ENCODE measurements at places on chromosomes 3 and 15.

GRCh38 chr3:81985996-81986723 lies 224.7 kb upstream of the GBE1 start:
- DNase-seq = peak; percentile 2

DNA sequence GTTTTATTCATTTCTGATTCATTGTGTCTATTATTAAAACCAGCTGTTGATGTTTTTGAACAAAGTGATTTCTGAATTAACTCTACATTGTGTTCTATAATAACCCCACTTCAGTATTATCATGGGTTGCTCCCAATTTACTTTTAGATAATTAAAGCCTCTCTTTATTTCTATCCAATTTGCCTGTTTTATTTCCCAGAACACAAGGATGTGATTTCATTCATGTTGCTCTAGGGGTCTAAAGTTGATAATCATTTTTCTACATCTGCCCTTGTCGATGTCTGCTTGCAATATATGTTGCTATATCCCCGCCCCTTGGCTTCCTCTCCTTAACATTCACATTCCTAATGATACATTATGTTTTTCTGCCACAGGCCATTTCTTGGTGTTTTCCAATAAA lies 747.3 kb downstream of the CADM2 start:
- DNase-seq = no peak

- DNase-seq = no peak
Measured at GRCh38 chr3:31947162-31947561, 33.9 kb downstream of the OSBPL10 start.

DNA sequence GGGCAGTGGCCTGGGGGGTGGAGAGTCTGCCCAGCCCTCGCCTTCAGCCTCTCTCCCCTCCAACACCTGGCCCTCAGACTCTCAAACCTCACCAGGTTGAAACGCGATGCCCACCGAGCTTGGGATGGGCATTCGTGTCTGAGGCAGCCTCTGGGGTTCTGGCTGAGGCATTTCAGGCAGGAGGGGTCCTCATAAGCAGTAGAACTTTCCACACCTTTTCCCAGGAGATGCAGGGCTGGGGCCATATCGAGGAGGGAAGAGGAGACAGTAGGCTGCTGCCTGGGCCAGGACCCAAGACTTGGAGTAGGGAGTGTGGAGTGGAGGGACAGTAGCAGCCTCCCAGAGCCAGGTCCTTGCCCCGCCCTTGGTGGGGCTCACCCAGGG lies 24.6 kb downstream of the ACAA1 start:
- no peak for DNase-seq

DNA sequence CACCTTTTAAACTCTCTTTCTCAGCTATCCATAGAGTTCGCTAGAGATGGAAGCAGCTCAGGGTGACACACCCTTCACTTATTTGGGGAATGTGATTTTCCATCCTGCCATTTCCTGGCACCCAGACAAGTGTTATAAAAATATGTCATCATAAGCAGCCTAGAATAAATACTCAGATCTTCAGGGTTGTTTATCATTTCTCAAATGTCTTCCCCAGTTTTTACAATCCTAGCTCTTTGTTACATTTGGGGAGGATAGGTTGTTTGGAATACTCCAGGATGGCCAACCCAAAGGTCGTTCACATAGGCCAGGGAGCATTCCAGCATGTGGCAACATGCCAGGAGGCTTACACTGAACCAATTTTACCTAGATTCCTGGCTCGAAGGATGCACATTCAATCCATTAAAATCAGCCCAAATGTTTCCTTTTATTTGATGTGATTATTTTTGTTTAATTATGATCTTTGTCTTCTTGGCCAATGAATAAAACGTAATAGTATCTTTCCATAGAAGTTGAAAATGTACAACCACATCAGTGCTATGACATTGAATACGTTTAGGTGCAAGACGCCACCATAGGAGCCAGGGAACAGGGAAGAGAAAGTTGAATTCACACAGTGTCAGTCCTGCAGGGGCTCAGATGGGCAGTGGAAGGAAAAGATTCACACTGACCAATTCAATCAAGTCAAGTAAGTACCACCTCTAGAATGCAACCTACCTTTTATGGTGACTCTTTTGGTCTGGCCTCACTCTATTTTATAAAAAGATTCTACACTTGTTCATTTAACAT lies 537.7 kb upstream of the MDFIC2 start:
- peak; percentile 37 for DNase-seq

- DNase-seq = no peak
Measured at GRCh38 chr3:140753865-140754754, 76.2 kb downstream of the TRIM42 start.

DNA sequence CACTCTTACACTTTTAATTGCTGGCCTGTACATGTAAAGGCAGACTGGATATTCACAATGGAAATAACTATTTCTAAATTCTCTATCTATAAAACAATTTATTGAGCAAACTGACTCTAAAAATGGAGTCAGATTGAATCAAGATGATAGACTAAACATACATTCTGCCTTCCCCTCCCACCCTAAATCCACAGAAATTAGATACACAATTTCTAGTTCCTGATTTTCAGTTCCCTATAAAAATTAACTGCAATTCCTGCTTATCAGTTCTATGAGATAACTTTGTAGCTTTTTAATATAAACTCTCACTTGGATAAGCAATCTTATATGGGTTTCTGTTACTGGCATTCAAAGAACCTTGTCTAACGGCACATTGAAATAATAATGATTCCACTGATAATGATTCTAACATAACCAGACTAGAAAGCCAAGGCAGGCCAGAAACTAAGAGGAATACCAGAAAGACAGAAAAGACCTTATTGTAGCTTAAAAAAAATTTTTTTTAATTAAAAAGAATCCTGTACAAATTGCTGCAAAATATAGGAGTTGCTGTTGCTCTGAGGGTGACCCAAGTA lies 33.1 kb downstream of the TBC1D5 start:
- no peak for DNase-seq

- DNase-seq = no peak
Measured at GRCh38 chr3:52800079-52800478, 5.5 kb downstream of the ITIH3 start.

DNA sequence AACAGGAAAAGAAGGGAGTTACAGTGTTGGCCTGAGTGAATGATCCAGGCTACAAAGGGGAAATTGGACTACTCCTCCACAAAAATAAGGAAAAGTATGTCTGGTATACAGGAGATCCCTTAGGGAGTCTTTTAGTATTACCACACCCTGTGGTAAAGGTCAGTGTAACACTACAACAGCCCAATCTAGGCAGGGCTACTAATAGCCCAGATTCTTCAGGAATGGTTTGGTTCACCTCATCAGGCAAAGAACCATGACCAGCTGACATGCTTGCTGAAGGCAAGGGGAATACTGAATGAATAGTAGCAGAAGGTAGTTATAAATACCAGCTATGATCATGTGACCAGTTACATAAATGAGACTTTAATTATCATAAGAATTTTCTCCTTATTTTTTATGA lies 372.6 kb upstream of the ATP11B start:
- DNase-seq = no peak

DNA sequence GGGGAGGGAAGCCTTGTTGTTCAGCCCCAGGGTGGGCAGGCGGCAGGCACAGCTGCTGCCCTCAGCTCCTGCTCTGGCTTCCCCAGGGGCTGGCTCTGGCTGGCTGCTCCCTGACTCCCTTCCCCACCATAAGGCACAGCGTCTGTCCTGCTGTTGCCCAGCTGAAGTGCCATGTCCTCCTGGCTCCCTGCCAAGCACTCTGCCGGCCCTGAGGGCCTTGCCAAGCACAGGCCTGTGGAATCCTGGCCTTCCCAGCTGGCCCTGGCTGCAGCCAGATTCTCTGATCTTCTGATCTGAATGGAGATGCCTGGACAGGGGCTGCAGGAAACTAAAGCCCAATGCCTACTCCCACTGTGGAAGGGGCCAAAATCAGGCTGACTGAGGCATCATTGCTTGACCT lies 1.1 kb downstream of the IQCF6 start:
- DNase-seq = no peak

- no peak for DNase-seq
Measured at GRCh38 chr3:32184187-32184730, 54.2 kb upstream of the CMTM8 start.

- no peak for DNase-seq
Measured at GRCh38 chr3:195063581-195064193, 207.3 kb downstream of the XXYLT1 start.

DNA sequence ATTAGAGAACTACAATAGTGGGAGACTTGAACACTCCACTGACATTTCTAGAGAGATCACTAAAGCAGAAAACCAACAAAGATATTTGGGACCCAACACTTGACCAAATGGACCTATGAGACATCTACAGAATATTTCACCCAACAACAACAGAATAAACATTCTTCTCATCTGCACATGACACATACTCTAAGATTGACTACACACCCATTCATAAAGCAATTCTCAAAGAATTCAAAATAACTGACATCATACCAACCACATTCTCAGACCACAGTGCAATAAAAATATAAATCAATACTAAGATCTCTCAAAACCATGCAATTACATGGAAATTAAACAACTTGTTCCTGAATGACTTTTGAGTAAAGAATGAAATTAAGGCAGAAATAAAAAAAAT lies 473.7 kb downstream of the LPP start:
- no peak for DNase-seq

GRCh38 chr3:159779883-159780282 lies 208.8 kb upstream of the IL12A start:
- DNase-seq = no peak

DNA sequence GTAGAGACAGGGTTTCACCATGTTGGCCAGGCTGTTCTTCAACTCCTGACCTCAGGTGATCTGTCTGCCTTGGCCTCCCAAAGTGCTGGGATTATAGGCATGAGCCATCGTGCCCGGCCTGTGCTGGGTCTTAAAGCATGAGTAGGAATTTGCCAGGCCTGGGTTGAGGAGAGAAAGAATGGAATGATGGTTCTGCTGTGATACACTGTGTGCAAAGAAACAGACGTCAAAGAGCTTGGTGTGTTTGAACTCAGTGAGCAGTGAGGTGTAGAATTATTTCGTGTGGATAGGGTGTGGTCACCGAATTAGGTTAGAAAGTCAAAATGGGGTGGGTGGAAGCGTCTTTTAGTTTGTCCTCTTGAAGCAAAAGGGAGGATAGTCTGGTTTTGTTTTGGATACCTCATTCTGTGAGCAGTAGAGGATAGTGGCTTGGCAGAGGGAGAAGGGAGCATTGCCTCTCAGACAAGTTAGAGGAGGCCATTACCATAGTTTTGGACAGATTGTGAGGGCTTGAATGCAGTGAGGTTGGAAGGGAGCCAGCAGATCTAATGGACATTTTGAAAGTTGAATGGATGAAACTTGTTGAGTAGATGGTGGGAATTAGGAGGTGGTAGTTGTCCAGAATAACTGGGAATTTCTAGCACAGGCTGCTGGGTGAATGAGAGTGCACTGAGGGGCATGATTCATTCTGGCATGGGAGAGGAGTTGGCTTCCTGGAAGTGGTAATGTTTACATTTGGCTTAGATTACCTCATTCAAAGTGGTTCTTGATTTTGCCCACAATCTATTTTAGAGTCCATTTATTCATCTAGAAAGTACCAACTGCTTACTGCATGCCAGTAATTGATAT lies 27.2 kb downstream of the AKAP13 start:
- no peak for DNase-seq

GRCh38 chr15:43183270-43183669 lies 1.9 kb upstream of the CCNDBP1 start:
- no peak for DNase-seq

- DNase-seq = no peak
Measured at GRCh38 chr3:37729119-37729518, 132.6 kb upstream of the CTDSPL start.

DNA sequence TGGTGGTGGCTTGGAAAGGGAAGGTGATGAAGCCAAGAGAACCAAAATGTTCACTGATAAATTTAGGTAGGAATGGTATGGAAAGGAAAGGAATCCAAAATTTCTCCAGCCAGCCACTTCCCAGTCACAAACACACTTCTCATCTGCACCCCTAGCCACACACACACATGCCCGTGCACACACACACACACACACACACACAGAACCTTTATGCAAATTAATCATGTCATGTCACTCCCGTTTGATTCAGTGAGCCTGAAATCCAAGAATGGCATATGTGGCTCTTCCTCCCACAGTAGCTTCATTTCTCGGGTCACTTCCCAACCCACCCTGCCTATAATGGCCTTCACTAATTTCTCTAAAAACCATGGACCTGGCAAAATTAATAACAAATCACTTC lies 3.1 kb upstream of the HLTF start:
- no peak for DNase-seq

DNA sequence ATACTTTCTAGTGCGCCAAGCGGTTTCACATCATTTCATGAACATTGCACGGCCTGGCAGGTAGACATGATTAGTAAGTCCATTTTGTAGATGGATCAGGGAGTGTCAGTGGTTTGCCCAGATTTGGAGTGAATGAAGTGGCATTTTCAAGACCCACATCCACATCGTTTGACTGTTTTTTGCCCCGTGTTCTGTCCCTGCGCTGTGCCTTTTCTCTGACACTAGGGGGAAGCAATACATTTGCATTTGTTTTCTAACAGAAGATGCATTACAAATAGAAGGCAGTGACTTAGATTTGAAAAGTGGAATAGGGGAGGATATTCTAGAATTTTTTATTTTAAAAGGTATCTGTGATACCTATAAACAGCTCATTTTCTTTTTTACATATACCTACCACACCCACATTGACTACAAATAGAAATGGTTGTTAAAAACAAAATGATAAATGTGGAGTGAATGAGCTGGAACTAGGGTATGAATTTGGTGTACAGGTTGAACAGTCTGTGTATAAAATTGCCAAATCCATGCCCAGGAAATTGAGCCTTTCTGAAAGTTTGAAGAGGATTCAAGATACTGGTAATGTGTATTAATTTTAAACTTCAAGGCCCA lies 98.0 kb downstream of the USP13 start:
- DNase-seq = peak; percentile 63

DNA sequence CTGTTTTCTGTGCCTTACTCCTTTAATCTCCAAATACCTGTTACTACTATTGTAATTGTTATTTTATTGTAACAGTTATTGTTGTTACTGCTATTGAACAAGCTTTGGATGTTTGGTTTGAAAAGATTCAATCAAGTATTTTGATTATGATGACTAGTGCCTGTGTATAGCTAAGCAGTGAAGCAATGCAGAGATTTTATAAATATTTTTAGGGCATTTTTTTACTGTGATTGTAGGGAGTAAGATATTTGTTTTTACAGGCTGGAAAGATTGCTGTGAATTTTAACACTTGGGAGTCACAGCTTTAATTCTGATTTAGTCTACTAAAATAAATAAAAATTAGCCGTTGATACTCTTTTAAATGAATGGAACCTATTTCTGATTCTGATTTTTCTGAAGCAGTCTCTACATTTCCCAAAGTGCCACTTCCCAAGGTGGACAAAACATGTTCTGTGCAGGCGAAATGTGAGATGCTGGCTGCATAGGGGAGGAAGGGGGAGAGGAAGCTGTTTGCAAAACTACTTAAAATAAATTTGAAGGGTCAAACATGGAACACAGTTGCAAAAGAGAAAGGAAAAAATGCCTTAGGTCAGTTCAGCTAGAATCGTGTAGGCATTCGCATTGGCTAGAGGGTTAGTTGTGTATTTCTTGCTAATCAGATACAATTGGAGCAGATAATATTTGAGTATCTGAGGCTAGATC lies 25.7 kb downstream of the EEFSEC start:
- DNase-seq = no peak

- no peak for DNase-seq
Measured at GRCh38 chr15:61141497-61142125, 87.5 kb downstream of the RORA start.

All from A673 (cell line).